ENCODE measurements at places on chromosomes 2 and 18.

DNA sequence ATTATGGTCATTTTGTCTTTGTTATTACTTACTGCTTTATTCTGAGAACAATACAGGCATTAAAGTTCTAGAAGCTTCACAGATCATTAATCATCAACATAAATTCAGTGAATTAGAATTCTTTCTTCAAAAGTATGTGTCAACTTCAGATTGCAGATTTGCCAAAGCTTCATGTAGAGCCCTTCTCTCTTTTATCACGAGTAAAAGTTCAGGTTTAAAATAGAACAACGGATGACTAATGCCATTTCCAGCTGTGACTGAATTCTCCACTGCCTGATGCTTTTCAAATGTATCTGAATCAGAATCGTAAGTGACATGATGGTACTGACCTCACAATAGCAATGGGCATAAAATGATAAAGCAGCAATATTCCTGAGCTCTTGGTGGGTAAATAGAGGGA is 116.0 kb downstream of the ABCA12 start:
- no peak for DNase-seq

DNA sequence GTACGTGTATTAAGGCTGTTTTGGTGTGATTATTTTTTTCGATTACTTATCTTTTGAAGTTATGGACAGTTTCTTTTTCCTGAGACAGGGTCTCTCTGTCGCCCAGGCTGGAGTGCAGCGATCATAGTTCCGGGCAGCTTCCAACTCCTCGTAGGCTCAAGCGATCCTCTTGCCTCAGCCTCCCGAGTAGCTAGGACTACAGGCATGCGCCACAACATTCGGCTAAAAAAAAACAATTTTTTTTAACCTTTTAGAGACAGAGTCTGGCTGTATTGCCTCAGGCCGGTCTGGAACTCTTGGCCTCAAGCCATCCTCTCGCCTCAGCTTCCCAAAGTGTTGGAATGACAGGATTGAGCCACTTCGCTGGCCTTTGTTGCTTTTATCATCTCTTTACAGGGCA is 945 bp downstream of the HAT1 start:
- DNase-seq: peak; percentile 2

GRCh38 chr2:207274530-207275189 is 108.9 kb upstream of the KLF7 start:
- DNase-seq: no peak

- no peak for DNase-seq
These were observed 83.6 kb upstream of the OTX1 start for GRCh38 chr2:62966991-62967390.

DNA sequence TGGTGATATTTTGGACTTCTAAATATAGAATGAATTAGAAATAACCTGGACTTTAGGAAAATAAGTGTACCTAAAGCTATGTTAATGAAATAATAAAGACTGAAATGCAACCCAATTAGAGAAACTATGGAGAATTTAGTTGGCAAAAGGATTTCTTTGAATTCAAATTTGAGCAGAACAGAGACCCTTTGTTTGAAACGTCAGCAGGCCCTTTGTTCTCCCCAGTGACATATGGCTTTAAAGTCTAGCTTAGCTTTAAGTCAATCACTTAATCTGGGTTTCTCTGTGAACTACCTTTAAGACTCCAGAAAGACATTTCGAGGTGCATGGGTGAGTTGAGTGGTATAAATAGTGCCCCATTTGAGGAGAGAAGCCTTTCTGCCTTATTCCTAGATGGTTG is 130.5 kb upstream of the CREB1 start:
- DNase-seq: no peak

GRCh38 chr2:100253786-100254185 is 68.5 kb downstream of the LONRF2 start:
- no peak for DNase-seq

DNA sequence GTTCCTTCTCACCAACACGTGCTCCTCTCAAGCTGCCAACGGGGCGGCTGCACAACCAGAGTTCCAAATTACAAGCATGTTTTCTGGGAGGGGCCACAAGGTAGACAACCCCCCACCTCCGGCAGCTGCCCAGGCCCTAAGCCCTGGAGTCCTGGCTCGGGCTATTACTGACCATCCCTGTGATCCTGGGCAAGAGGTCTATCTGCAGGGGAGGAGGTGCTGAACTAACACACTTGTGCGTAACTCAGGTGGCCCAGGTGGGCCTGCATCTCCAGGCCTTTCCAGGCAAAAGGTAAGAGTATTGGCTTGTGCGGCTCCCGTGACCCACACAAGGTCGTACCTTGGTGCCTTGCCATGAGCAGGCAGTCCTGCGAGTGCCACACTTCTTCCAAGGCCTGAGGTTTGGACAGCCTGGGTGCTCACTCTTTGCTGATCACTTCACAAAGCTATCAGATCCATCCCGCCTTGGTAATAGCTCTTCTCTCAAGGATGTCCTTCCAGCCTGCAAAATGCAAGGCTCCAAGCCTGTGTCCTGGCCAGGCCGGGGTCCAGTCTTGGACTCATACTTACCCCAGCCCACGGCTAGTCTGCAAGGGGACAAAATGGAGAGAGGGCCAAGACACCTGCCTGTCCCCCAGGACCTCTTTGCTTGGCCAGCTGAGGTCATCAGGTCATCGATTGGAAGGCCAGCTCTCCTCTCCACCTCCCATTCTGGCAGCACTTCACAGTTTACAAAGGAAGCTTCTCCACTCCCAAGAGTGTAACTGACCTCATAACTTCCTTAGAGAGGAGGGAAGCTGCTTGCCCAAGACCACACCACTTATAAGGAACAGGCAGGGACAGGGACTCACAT is 33.9 kb downstream of the ADRA2B start:
- no peak for DNase-seq

GRCh38 chr2:46651363-46652099 is 172.2 kb downstream of the TMEM247 start:
- no peak for DNase-seq

Data from NCI-H446 treated with DMSO at 0.1 percent for 48 hours (cell line).